Naive thymus-derived CD4-positive, alpha-beta T cell (primary cell): ENCODE measurements at places on chromosomes 13 and 19. TPM values are rescaled to one million over a fixed set of nuclear protein-coding genes. Genes with fewer than 3 reads are reported as not detected.
A peak's percentile ranks its signal among the peaks of the same experiment; 100 is the strongest.

BRCA2 gene
- 4.3 TPM for total RNA-seq

NCCRP1 gene
- total RNA-seq = not detected in 2 replicates

GNG7 gene
- total RNA-seq = 6.7 TPM

LILRA1 gene
- total RNA-seq = not detected in 2 replicates

LTBP4 gene
- 106 TPM for total RNA-seq

TUBB4A gene
- 2.3 TPM for total RNA-seq

PLEKHF1 gene
- total RNA-seq = 47.2 and 48.0 TPM in 2 replicates

ZNF93 gene
- 6.9 and 8.5 TPM in 2 replicates for total RNA-seq

FXYD1 gene
- total RNA-seq = 0.46 and 0.51 TPM in 2 replicates

RAB11B gene
- 113 TPM for total RNA-seq

DNA sequence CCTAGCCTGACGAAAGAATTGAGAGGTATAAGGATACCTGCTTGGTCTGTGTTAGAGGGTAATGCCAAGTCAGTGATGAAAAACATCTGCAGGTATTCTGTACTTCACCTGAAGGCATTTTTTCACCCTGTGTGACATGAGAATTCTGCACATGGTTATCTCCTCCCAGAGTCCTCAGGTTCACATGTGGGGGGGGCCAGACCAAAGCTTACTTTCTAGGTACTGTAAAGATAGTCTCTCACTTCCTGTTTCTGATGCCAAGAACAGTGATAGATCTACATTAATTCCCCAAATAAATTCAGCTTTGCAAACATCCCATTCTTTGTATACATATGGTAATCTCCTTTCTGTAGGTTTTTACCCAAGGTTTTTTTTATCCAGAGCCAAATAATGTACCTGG lies 53.4 kb downstream of the GPC6 start:
- no peaks in the 10 kb centered on the region for H3K36me3 ChIP-seq
- H3K4me1 ChIP-seq = no peaks in the 10 kb centered on the region
- H3K27me3 ChIP-seq = no peaks in the 10 kb centered on the region
- H3K4me3 ChIP-seq = no peak overlapping the region
- DNase-seq = no peak
- H3K27ac ChIP-seq = no peak overlapping the region

DNA sequence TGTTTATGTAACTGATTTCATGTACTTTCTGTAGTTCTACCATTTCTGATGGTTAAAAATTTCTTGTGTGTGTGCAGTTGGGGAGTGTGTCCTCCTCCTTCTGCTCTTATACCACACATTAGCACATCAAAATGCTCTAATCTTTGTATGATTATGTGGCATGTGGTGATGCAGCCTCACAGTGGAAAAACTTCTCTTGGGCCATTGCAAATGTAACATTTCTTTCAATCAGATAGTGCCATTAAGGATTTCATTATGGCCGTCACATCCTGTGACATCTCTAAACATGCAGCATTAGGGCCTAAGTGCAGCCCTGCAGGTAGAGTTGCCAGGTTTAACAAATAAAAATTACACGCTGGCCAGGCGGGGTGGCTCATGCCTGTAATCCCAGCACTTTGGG lies 24.9 kb upstream of the ALOX5AP start:
- no peak overlapping the region for H3K27ac ChIP-seq
- H3K27me3 ChIP-seq = no peaks in the 10 kb centered on the region
- DNase-seq = no peak

GRCh38 chr13:106701771-106702341 lies 133.9 kb upstream of the ARGLU1 start:
- no peak for DNase-seq
- no peaks in the 10 kb centered on the region for H3K27me3 ChIP-seq
- H3K36me3 ChIP-seq = no peaks in the 10 kb centered on the region
- H3K27ac ChIP-seq = no peak overlapping the region
- no peaks in the 10 kb centered on the region for H3K4me1 ChIP-seq

DNA sequence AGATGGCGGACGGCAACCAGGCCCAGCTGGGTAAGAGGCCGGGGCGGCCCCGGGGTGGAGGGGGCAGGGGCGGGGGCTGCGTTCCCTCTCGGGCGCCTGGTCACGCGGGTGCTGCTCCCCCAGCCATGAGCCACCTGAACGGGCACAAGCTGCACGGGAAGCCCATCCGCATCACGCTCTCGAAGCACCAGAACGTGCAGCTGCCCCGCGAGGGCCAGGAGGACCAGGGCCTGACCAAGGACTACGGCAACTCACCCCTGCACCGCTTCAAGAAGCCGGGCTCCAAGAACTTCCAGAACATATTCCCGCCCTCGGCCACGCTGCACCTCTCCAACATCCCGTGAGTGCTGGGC lies 11.1 kb downstream of the PTBP1 start:
- H3K27me3 ChIP-seq = no peaks in the 10 kb centered on the region
- DNase-seq = no peak

- DNase-seq = no peak
- no peaks in the 10 kb centered on the region for H3K27me3 ChIP-seq
- no peaks in the 10 kb centered on the region for H3K36me3 ChIP-seq
- peak overlapping the region; percentile 79 for H3K4me3 ChIP-seq
- H3K4me1 ChIP-seq = peaks cover 4% of the 10 kb centered on the region
Observed at GRCh38 chr19:925087-925525, 729 bp upstream of the ARID3A start.

DNA sequence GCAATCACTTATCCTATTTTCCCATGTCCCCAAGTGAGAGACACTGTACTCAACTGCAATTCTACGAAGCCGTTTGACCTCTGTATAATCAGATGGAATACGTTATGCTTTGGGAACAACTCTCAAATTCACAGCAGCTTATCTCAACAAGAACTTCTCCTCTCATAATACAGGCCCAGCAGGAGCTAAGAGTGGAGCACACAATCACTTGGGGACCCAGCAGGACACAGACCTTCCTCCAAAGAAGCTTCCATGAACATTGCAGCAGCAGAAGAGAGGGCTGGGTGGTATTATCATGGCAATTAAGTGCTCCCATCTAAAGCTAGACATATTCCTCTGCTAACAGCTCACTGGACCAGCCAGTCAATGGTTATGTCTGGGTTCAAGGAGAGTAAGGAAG lies 428.3 kb upstream of the MIR17HG start:
- H3K4me3 ChIP-seq = no peak overlapping the region
- H3K27me3 ChIP-seq = no peaks in the 10 kb centered on the region
- no peaks in the 10 kb centered on the region for H3K36me3 ChIP-seq

DNA sequence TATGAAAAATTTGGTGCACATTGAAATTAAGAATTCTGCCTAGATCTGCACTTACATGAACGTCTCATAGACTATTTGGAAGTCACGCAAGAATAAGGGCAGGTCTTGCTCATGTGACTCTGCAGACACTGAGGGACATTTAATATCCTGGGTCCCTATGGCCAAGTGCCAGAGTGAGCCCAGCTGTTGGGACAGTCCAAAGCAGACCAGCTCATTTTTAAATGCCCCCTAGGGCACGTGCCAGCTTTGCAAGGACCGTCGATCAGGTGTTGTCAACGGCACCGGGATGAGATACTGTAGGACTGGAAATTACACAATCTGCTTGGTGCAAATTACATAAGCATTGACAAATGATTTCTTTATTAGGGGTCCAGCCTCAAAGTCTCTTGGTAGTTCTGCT lies 293.6 kb downstream of the TEX29 start:
- H3K36me3 ChIP-seq = no peaks in the 10 kb centered on the region
- H3K4me1 ChIP-seq = no peaks in the 10 kb centered on the region
- H3K27ac ChIP-seq = no peak overlapping the region
- H3K4me3 ChIP-seq = no peak overlapping the region
- no peaks in the 10 kb centered on the region for H3K27me3 ChIP-seq

DNA sequence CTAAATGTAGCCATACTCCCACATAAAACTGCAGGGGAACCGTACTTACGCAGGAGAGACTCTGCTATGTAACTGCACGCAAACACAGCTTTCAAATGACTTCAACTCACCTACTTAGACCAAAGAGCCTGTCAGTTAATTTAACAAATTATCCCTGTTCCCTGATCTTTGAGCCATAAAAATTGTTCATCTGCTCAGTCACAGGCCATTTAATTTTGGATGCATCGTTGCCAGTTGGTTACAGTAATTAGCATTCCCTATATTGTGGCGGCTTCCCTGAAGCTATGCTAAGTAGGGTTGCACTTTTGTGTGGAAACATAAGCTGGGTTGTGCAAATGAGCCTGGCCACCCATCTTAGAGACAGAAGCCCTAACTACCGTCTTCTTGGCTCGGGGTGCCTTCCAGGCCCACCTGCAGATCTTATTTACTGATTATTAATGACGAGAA lies 21.2 kb upstream of the OBI1 start:
- H3K4me3 ChIP-seq = no peak overlapping the region
- no peak for DNase-seq
- H3K36me3 ChIP-seq = no peaks in the 10 kb centered on the region

- peak; percentile 15 for DNase-seq
- H3K4me1 ChIP-seq = no peaks in the 10 kb centered on the region
- H3K4me3 ChIP-seq = no peak overlapping the region
- no peak overlapping the region for H3K27ac ChIP-seq
- no peaks in the 10 kb centered on the region for H3K27me3 ChIP-seq
Observed at GRCh38 chr13:59318320-59318930, 845.3 kb downstream of the DIAPH3 start.

DNA sequence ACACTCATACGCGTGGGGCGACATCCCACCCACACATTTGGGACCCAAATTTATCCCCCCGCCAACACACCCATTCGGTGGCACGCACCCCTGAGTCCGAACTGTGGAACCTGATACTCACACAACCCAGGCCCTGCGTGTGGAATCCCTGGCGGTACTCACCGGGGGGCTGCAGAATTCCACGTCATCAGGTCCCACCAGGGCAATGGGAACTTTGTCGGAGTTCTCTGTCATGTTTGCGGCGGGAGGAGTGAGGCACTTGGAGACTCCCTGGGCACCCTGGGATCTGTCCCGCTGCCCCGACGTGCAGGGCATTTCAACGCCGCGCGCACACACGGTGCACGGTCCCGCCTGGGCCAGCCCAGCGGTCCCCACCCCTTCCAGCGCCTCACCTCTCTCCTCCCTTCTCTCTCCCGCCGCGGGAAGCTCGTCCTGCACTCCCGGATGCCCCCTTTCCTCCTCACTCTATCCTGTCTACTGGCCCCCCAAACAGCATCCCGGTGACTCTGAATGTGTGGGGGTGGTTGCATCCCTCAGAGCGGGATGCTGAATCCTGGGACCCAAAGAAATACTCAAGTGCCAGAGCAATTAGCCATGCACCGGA lies at the start of gene CNMD:
TSS of gene CNMD (minus strand) at position 353 of the 604 bp plus-strand sequence. CDS start at position 234, 119 bp downstream.
- no peaks in the 10 kb centered on the region for H3K27me3 ChIP-seq
- no peak within 1 kb of the TSS for H3K27ac ChIP-seq
- no peaks in the 10 kb centered on the region for H3K4me1 ChIP-seq
- peak within 1 kb of the TSS; percentile 6 for H3K4me3 ChIP-seq
- DNase-seq = no peak

DNA sequence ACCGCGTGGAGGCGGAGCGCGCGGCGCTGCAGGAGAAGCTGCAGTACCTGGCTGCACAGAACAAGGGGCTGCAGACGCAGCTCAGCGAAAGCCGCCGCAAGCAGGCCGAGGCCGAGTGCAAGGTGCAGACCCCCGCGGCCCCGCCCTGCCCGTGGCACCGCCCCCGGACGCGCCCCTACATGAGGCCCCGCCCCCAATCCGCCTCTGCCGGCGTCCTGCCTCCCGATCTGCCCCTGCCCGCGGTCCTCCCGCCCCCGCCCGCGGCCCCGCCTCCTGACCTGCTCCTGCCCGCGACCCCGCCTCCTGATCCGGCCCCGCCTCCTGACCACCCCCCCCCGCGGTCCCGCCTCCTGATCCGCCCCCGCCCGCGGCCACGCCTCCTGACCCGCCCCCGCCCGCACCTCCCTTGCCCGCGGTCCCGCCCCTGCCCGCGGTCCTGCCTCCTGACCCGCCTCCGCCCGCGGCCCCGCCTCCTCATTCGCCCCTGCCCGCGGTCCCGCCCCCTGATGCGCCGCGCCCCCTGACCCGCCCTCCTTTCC lies 11.7 kb downstream of the PRR36 start:
- H3K27me3 ChIP-seq = no peaks in the 10 kb centered on the region
- H3K27ac ChIP-seq = no peak overlapping the region

GRCh38 chr13:56752636-56753035 lies 388.1 kb upstream of the PRR20A start:
- no peak overlapping the region for H3K27ac ChIP-seq
- H3K4me3 ChIP-seq = no peak overlapping the region
- DNase-seq = no peak

- no peak overlapping the region for H3K4me3 ChIP-seq
- no peaks in the 10 kb centered on the region for H3K36me3 ChIP-seq
- H3K27ac ChIP-seq = no peak overlapping the region
- no peaks in the 10 kb centered on the region for H3K27me3 ChIP-seq
- DNase-seq = no peak
- H3K4me1 ChIP-seq = peaks cover 19% of the 10 kb centered on the region
Observed at GRCh38 chr19:40571831-40572495, 4.7 kb upstream of the SHKBP1 start.

- H3K4me1 ChIP-seq = no peaks in the 10 kb centered on the region
- no peaks in the 10 kb centered on the region for H3K27me3 ChIP-seq
- DNase-seq = no peak
- no peaks in the 10 kb centered on the region for H3K36me3 ChIP-seq
- H3K27ac ChIP-seq = no peak overlapping the region
Observed at GRCh38 chr13:19592657-19593180, 31.4 kb upstream of the TPTE2 start.

DNA sequence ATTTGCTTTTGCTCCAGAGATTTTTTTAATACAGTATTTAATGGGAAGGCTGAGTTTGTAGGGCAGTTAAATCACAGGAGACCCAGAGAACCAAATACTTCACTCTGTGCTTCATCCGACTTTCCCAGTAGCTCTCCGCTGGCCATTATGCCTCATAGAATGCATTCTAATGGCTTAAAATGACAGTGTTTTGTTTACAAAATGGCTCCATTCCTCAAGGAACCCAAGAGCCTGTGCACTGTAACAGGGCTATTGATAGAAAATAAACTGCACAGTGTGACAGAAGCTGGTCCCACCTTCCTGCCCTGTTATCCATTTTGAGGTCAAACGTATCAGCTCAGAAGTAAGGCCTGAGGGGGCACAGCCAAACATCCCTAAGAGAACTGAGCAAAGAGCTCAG lies 136.5 kb downstream of the RAP2A start:
- H3K27ac ChIP-seq = no peak overlapping the region
- no peaks in the 10 kb centered on the region for H3K27me3 ChIP-seq
- no peaks in the 10 kb centered on the region for H3K4me1 ChIP-seq
- DNase-seq = no peak

GRCh38 chr19:49775742-49776370 lies 9.1 kb downstream of the AP2A1 start:
- H3K27me3 ChIP-seq = no peaks in the 10 kb centered on the region
- H3K4me1 ChIP-seq = no peaks in the 10 kb centered on the region
- no peak overlapping the region for H3K27ac ChIP-seq
- peaks cover 8% of the 10 kb centered on the region for H3K36me3 ChIP-seq
- no peak overlapping the region for H3K4me3 ChIP-seq
- DNase-seq = no peak

GRCh38 chr19:29680447-29680846 lies 15.2 kb downstream of the PLEKHF1 start:
- H3K4me1 ChIP-seq = peaks cover 69% of the 10 kb centered on the region
- H3K36me3 ChIP-seq = peaks cover under 1% of the 10 kb centered on the region
- DNase-seq = peak; percentile 78
- H3K4me3 ChIP-seq = peak overlapping the region; percentile 56
- H3K27ac ChIP-seq = peak overlapping the region; percentile 67

DNA sequence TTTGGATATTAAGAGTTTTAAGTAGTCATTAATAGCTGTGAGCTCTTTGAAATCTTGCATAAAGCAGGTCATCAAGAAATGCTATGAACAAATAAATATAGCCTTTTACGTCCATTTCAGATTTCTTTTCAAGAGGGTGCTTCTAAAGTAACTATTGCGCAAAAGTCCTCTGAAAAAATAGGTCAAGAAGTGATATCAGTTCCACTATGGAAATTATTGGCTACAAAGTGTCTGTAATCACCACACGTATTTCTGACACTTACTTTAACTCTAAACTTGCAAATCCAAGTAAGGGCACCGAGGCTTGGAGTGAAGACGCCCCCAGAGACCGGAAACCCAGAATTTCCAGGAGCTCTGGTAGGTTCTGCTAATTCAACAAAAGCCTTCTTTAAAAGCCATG lies 44.9 kb upstream of the STARD13 start:
- no peaks in the 10 kb centered on the region for H3K27me3 ChIP-seq
- no peaks in the 10 kb centered on the region for H3K4me1 ChIP-seq
